ENCODE measurements at places on chromosomes 5 and 9. TPM values are rescaled to one million over a fixed set of nuclear protein-coding genes. Genes with fewer than 3 reads are reported as not detected.

The PALM2AKAP2 gene
- 1.3 TPM for polyA plus RNA-seq

The TSSK1B gene
- not detected for polyA plus RNA-seq

The PRDM9 gene
- polyA plus RNA-seq, result not detected

The ACOT12 gene
- polyA plus RNA-seq, result 0.05 TPM

The WNT8A gene
- polyA plus RNA-seq, result not detected

- no peak for DNase-seq
Observed at GRCh38 chr5:54315736-54316528, 5.6 kb upstream of the ARL15 start.

GRCh38 chr5:66169534-66169933, 25.4 kb downstream of the SREK1 start:
- no peak for DNase-seq

GRCh38 chr5:119541716-119542115, 87.6 kb upstream of the FAM170A start:
- no peak for DNase-seq

GRCh38 chr5:180105827-180106312, 34.3 kb upstream of the RNF130 start:
- no peak for DNase-seq

- no peak for DNase-seq
Observed at GRCh38 chr5:138789771-138790242, 36.6 kb downstream of the CTNNA1 start.
